Osteoblast (primary cell): ENCODE measurements at places on chromosomes 2 and 18. TPM values are rescaled to one million over a fixed set of nuclear protein-coding genes. Genes with fewer than 3 reads are reported as not detected.

Gene SPC25
- total RNA-seq = 0.88 and 1.1 TPM in 2 replicates

Gene LIMS4
- 6.9 and 15.9 TPM in 2 replicates for total RNA-seq

Gene CCDC74A
- total RNA-seq = 13.4 and 15.9 TPM in 2 replicates

Gene ITSN2
- 32.7 and 33.7 TPM in 2 replicates for total RNA-seq

Gene CCDC68
- 9.0 and 13.3 TPM in 2 replicates for total RNA-seq

Gene GPAT2
- total RNA-seq = 2.2 and 9.4 TPM in 2 replicates

Gene MERTK
- 0.59 and 0.72 TPM in 2 replicates for total RNA-seq

Gene GALR1
- total RNA-seq = not detected in 2 replicates

Gene SPATA3
- not detected in 2 replicates for total RNA-seq

Gene CHN1
- 33.7 and 54.5 TPM in 2 replicates for total RNA-seq

Gene AMER3
- total RNA-seq = not detected in 2 replicates

Gene SOCS6
- 33.6 and 38.7 TPM in 2 replicates for total RNA-seq

Gene MC2R
- total RNA-seq = not detected in 2 replicates

Gene PDCD1
- not detected in 2 replicates for total RNA-seq

Gene ACVR1C
- 0.29 and 0.36 TPM in 2 replicates for total RNA-seq

Gene RESP18
- not detected in 2 replicates for total RNA-seq

Gene TMEM17
- 2.9 and 3.3 TPM in 2 replicates for total RNA-seq

Gene MAPK4
- total RNA-seq = not detected in 2 replicates

Gene UGT1A4
- total RNA-seq = not detected in 2 replicates

Gene BCL11A
- 0.29 and 1.4 TPM in 2 replicates for total RNA-seq

Gene TTN
- total RNA-seq = under 0.01 TPM in 2 replicates

Gene GPR45
- total RNA-seq = not detected in 2 replicates

Gene ARHGAP28
- total RNA-seq = 23.9 and 24.2 TPM in 2 replicates

Gene LRP1B
- under 0.01 TPM in 1 of 2 replicates, not detected in the other for total RNA-seq

Gene NT5DC4
- total RNA-seq = not detected in 2 replicates

Gene NEU2
- not detected in 2 replicates for total RNA-seq

Gene NTSR2
- not detected in 2 replicates for total RNA-seq

Gene RNF25
- 32.4 and 41.6 TPM in 2 replicates for total RNA-seq

Gene TMEM200C
- total RNA-seq = under 0.01 TPM in 2 replicates

Gene DSG1
- not detected in 2 replicates for total RNA-seq

Gene SAG
- total RNA-seq = not detected in 2 replicates

Gene MFSD6
- total RNA-seq = 11.2 and 13.6 TPM in 2 replicates

Gene PARD3B
- total RNA-seq = 20.3 and 22.4 TPM in 2 replicates

Gene KCNE4
- 37.6 and 40.4 TPM in 2 replicates for total RNA-seq

Gene SUCLG1
- 45.2 and 57.2 TPM in 2 replicates for total RNA-seq

Gene CD28
- total RNA-seq = not detected in 2 replicates

Gene MDH1B
- total RNA-seq = 0.88 and 2.2 TPM in 2 replicates

Gene DNER
- total RNA-seq = 0.36 and 1.2 TPM in 2 replicates

Gene HOXD4
- 0.36 and 1.2 TPM in 2 replicates for total RNA-seq

Gene CHST9
- total RNA-seq = not detected in 2 replicates

Gene CERS6
- total RNA-seq = 21.8 and 23.9 TPM in 2 replicates

Gene GKN1
- total RNA-seq = 0.29 TPM in 1 of 2 replicates, not detected in the other

Gene THOC1
- 43.1 and 52.5 TPM in 2 replicates for total RNA-seq

Gene MYOM1
- total RNA-seq = 1.5 and 1.8 TPM in 2 replicates

Gene PIAS2
- 36.6 and 38.9 TPM in 2 replicates for total RNA-seq
